Fibroblast of skin of abdomen (primary cell): ENCODE measurements at places on chromosomes 1 and 21.

GRCh38 chr1:47932743-47933142 is 64.4 kb downstream of the TRABD2B start:
- DNase-seq: no peak

- no peak for DNase-seq
Observed at GRCh38 chr1:31441073-31441472, 28.1 kb downstream of the SERINC2 start.

DNA sequence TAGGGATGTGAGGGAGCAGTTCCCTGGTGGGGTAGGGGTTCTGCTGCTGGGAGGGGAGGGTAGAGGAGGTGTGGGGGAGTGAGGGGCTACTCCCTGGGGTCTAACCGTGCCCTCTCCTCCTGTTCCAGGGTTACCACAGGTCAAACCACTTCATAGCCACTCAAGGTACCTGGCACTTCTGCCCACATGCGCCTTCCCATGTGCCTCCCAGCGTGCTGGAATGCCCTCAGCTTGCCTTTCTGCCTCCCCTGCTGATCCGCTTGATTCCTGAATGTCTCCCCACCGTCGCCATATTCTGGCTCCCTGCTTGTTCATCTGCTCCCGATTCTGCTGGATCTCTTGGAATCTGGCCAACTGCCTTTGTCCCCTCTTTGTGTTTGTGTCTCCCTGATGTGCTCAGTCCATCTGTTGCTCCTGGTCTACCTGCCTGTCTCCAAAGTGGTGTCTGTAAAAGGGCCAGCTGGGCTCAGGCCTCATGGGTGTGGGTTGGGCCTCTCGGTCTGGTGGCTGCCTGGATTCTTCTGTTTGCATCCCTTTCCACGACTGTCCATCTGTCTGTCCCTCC is 74.4 kb downstream of the PTPRU start:
- no peak for DNase-seq

DNA sequence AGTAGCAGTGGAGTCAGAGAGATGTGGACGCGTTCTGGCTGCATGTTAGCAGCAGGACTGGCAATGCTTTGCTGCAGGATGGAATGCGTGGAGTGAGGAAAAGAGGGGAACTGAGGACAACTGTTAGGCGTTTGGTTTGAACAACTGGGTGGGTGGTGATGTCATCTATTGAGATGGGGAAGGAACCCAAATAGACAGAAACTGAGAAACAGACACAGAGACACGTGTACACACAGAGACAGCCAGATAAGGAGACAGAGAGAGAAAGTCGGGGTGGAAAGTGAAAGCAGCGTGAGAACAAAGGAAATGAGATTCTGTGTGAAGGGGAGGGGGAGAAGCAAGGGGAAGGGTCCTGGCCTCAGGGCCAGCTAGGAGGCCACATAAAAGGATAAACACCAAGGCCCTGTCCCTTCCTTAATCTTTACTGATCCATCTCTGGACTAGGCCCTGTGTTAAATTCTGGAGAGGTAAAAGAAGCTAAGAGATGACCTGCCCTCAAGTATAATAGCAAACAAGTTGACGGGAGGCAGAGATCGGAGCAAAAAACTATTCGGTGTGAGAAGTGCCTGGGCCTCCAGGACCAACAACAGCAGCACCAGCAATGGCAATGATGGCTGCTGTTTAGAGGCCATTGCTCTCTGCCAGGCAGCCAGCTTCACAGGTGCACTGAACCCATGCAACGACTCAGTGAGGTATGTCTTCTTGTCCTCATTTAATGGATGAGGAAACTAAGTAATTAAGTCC is 31.6 kb downstream of the VWA5B1 start:
- DNase-seq: no peak
